ENCODE measurements at places on chromosomes 3 and 15. TPM values are rescaled to one million over a fixed set of nuclear protein-coding genes. Genes with fewer than 3 reads are reported as not detected.

The CEMIP gene
- total RNA-seq = 1.5 TPM

The DENND4A gene
- total RNA-seq = 7.8 TPM

The ELP6 gene
- 40.8 TPM for total RNA-seq

DNA sequence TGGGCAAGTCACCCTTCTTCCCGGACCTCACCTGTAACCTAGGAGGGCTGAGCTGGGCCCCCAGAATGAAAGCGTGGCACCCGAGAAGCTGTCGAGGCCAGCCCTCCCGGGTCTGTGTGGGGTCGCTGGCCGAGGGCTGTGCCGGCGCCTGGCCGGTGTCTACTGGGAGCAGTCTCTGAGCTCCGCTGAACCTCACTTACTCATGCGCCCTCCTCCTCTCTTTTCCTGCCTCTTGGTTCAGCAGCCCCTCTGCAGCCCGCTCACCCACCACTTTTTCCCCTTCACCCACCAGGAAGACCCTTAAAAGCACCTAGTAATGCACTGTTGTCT is 419 bp downstream of the HYKK start:
- DNase-seq = no peak

DNA sequence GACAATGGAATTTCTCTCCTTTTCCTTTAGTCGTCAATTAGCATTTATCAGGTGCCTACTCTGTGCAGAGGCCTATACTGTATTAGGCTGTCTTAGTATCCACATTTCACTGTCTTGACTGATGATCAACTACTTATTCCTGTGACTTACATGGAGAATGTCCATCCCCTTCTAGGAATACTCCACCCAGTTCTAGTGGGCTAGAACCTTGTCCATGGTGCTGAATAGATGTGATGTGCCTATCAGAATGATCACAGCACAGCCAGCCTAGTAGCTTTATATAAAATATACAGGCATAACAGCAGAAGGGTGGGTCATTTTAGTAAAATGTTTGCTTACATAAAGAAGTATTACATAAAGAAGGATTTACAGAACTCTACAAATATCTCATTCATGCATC is 621.4 kb downstream of the PDCD6IP start:
- peak; percentile 35 for DNase-seq

DNA sequence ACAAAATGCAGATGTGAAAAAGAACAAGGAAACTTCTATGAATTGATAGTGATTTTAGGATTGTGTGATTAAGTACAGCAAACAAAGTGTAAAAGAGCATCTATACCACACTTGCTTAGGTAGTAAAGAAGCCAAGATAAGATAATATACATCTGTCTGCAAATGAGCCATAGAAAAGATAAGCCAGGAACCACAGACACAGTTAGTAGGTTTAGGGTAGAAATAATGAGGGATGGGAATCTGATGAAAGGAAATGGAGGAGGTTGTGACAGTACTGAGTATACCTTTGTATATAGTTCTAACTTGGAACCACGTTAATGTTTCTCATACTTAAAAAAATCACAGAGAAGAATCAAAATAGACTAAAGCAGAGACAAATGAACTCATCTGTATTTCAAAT is 54.0 kb downstream of the TCF12 start:
- no peak for DNase-seq

DNA sequence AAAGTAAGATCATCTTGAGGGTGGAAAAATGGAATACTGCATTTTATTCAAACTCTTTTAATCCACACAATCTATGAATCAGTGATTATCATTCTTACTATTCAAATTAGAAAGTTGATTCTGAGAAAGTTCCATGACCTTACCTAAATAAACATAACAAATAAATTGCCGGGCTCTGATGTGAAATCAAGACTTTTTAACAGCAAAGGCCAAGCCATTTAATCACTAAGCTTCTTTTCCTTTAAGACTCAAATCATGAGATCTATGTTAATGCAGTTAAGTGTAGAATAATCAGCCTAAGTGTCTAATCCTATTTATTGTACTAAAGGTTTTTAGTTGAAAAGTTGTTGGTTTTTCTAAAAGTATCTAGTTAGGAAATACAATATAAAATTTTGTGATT is 857.0 kb downstream of the SI start:
- DNase-seq = no peak
